Esophagus squamous epithelium (tissue), 5 donors: ENCODE measurements at places on chromosomes 2 and 18.

DNA sequence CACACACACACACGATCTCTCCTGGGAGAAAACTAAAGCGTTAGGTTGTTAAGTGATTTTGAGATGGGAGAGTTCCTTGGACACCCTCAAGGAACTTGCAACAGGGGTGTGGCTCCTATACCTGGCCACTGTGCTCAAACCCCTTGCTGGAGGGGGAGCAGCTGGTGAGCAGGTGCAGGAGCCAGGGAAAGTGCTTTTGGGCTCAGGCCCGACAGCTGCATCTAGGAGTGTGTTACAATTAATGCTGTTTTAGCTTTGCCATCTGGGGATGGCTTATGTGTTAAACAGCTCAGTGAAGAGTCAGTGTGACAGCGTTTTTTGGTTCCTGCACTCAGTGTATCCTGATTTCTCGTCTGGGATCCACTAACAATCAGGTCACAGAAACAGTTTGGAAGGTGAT, 510.8 kb downstream of the TRIB2 start:
- DNase-seq = no peak

DNA sequence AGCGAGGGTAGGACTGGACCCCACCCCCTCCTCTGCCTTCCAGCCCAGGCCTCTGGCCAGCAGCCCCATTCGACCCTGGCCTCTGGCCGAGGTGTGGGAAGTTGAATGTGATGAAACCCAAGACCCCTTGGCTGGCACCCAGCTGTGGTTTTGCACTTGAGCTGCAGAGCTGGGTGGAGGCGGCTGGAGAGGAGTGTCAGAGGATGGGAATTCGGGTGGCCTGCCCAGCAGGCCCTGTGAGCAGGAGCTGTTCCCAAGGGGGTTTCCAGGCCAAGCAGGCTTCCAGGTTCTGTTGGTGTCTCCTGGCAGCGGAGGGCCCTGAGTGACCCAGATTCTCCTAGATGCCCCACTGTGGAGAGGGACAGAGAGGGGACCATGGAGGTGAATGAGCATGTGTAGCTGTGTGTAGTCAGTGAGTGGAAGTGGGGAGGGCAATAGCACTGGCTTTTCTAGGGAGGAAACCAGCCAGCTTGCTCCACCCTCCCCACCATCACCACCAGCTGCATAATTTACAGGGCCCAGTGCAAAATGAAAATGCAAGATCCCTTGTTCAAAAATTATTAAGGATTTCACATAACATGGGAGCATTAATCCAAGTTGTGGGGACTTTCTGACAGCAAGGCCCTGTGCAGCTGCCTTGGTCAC, 172.2 kb upstream of the HAAO start:
- no peak for DNase-seq

DNA sequence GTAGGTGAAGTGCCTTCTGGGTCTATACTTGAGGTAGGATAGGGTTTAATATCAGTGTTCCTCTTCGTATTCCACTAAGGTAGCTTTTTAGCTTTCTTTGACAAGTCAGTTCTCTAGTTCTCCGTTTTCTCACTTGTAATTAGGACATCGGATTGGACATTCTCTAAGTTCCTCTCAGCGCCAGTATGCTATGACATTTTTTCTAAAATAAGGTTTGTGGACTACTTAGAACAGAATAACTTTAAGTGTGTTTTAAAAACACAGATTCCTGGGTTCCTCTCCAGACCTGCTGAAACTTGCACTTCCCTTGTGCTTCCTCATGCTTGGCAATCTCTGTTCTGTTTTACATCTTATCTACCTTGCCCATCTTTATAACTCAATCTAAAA, 69.3 kb upstream of the YWHAQ start:
- no peak for DNase-seq

GRCh38 chr2:120764991-120765677, 29.5 kb downstream of the GLI2 start:
- DNase-seq = no peak

- no peak for DNase-seq
Measured at GRCh38 chr2:150472511-150472899, 15.0 kb downstream of the RND3 start.

GRCh38 chr2:75563591-75563990, 2.9 kb upstream of the EVA1A start:
- DNase-seq = no peak

DNA sequence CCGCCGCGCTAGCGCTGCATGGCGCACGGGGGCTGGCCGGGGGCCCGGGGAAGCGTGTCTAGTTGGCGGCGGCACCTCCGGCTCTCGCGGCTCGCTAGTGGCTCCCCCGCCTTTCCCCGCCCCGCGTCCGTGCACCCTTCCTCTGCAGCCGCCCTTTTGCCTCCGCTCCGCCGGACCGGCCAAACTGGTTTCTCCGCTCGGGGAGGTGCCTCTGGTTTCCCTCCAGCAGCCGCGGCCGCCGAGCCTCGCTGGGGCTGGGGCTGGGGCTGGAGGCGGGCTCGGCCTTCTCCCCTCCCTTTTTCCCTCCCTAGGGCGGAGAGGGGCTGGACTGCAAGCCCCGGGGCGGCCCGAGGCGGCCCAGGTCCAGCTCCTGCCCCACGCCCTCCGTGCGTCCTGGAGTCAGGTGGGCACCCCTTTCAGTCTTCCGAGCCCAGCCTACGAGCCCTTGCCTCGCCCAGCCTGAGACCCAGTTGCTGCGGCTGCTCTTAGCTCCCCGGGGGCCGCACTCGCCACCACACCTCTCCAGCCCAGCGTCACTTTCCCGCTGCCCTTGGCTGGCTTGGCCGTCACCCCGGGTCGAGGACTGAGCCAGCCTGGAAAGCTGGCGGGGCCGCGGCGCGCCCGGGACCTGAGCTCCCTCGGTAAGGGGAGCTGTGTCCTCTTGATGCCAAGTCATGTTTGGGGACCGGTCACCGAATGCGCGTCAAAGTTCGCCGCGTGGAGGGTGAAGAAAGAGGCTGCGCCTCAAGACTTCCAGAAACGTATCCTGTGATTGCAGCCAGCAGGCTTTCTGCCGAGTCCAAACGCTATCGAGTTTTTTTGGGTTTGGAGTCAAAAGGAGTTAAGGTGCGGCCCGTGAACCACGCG, at the start of gene ATP8B1:
TSS of gene ATP8B1 (minus strand) at position 213 of the 867 bp plus-strand sequence. CDS start 71,508 bp downstream, outside the sequence.
- no peak for DNase-seq

DNA sequence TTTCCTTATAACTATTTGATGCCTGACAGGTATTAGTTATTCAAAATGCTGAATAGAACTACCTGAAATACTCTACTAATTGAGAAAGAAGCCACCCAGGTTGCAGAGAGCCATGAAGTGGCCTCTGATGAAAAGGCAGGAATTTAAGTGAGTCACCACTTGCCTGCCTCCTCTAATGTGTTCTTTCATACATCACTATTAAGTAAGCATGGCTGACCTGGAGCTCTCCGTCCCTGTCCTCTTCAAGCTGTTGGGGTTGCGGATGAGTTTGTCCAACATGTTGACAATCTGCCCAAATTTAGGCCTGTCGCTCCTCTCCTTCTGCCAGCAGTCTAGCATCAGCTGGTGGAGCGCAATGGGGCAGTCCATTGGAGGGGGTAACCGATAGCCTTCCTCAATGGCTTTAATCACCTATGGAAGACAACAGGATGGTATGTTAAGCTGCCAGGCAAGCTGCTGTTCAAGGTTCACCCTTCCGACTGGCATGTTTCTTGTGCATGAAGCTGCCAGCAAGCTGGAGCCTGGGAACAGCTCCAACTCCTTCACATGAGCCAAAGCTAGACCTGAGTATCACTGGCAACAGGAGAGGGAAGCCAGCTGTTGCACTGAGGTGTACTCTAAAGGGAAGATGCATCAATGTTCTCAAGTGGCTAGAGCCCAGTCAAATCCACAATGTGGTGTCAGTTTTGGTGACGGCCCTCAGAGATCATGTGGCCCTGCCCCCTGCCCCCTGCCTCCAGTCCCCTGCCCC, 142.2 kb downstream of the EPHA4 start:
- no peak for DNase-seq

DNA sequence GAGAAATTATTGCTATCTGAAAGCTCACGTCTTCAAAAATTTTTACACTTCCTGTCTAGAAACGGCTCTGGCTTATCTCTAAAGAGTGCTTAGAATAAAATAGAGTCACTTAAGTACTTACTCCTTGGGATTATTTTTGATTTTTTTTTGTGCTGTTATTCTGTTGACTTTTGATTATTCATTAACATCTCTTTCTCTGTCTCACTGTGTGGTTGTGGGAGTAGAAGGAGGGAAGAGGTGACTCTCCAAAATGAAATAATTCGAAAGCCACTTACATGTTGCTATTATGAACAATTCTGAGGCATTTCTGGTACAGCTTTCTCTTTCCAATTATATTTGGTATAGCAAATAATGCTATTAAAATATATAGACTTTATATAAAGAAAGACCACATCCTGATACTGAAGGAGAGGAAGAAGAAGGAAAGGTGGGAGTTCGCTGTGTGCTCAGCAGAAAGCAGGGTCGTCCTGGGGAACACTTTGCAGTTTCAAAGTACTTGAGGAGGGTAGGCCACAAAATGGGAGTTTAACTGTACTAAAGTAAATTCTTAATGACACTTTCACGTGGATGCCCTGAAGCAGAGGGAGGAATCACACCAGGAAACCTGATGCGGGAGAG, 9.6 kb upstream of the MMADHC start:
- no peak for DNase-seq

DNA sequence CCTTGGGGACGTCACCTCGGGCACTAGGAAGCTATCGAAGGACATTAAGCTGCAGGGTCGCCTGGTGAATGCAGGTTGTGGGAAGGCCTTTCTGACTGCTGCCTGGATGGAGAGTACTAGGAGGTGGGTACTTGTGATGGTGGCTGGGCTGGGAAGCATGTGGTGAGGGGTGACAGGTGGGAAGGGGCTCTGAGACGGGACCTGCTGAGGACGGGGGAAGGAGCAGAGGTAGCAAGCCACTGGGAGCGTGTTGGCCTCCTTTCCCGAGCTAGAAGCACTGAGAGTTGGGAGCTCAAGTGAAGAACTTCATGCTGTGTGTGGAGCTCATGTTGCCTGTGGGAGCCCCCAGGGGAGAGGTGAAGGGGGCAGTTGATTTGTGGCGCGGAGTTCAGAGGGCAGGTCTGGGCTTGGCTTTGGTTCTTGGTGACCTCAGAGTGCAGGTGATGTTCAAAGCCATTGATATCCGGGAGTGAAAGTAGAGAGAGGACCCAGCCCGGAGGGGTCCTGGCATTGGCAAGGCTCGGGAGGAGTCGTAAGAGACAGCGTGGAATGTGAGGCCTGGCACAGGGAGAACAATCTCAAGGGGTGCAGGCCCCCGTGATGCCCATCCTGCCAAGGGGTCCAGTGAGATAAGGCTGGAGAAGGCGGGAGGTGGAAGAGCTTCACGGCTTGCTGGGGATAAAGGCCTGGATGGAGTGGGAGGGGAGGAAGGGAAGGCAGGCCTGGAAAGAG, 13.2 kb downstream of the MROH2A start:
- no peak for DNase-seq

GRCh38 chr2:119659601-119660342, 19.2 kb upstream of the TMEM177 start:
- no peak for DNase-seq

GRCh38 chr2:226213717-226214116, 585.9 kb downstream of the IRS1 start:
- no peak for DNase-seq

DNA sequence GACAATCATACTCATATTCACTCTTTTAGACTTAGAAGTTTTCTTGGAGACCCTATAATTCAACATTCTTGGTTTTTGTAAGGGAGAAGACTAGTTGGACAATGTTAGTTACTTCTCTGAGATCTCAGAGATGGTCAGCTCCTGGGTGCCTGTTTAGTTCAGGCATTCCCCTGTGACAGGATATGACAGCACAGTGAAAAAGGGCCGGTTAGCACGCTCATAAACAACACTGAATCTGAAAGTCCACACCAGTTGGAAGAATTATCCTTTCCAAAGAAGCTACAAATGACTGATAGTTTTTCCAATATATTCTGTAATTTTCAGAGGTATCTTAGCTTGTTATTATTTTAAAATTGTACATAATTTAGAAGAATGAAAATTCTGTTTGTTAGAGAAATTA, 75.7 kb downstream of the ADAM23 start:
- no peak for DNase-seq

GRCh38 chr2:119455066-119455718, 23.5 kb downstream of the TMEM37 start:
- no peak for DNase-seq

- DNase-seq = no peak
Measured at GRCh38 chr2:73770725-73771124, 9.2 kb downstream of the DUSP11 start.

- DNase-seq = no peak
Measured at GRCh38 chr18:45920367-45920766, 46.8 kb downstream of the EPG5 start.

- DNase-seq = no peak
Measured at GRCh38 chr2:11749646-11750349, 3.4 kb downstream of the LPIN1 start.

GRCh38 chr2:66805016-66805865, 370.3 kb downstream of the MEIS1 start:
- no peak for DNase-seq

GRCh38 chr2:12536976-12537375, 179.8 kb upstream of the TRIB2 start:
- DNase-seq = no peak

DNA sequence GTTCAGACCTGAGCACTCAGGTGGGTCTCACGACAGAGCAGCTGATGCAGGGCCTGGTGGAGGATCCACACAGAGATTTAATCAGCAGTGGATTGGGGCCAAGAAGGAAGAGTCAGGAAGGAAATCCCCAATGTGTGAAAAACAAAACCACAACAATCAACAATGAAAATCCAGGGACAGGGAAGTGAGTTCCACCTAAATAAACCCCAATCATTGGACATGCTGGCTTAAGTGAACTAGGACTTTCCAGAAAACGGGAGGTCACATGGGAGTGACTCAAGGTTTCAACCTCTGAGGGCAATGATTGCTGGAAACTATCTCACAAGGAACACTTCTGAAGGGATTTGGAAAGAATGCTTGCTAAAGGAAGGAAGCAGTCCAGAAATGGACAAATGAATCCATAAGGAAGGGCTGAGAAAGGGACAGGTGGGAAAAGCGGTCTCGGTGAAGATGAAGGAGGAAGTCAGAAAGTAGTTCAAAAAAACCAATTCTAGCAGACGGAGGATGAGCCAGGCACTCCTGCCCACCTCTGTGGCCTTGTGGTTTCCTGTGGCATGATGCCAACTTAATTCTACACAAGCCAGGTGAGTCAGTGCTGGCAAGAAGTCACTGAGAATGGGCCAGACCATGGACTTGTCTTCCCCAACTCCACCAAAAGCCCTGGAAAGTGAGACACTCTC, 15.4 kb upstream of the XDH start:
- DNase-seq = no peak

GRCh38 chr18:27143580-27144287, 41.4 kb downstream of the CHST9 start:
- DNase-seq = no peak

DNA sequence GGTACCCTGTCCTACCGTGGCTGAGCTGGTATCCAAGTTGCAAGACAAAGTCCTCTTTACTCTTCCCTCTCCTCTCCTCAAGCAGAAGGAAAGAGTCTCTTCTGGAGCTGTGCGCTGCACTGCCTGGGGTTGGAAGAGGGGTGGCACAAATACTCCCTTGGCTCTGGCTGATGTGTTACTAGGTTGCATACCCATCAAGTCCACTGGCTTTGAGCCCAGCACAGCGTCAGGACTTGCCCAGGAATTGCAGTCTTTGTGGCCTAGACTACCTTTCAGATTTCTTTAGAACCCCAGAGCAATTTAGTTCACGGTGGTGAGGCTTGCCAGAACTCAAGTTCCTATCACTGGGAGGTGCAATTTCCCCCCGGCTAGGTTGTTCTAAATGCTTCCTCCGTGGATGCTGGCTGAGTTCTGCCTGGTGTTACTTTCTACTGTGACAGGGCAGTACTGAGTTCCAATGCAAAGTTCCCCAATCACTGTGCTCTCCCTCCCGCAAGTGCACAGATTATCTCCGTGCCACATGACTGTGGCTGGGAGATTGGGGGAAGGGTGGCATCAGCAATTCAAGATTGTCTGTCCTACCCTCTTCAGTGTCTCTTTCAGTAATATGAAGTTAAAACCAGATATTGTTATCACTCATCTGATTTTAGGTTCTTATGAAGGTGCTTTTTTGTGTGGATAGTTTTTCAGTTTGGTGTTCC, 13.4 kb downstream of the MYO3B start:
- no peak for DNase-seq
